ENCODE measurements at places on chromosomes 7 and 10. TPM values are rescaled to one million over a fixed set of nuclear protein-coding genes. Genes with fewer than 3 reads are reported as not detected.

- DNase-seq: no peak
These were observed 121.2 kb downstream of the ZMIZ1 start for GRCh38 chr10:79189853-79190435.

GRCh38 chr7:80916770-80917741 lies 1.8 kb downstream of the SEMA3C start:
- peak; percentile 63 for DNase-seq

DNA sequence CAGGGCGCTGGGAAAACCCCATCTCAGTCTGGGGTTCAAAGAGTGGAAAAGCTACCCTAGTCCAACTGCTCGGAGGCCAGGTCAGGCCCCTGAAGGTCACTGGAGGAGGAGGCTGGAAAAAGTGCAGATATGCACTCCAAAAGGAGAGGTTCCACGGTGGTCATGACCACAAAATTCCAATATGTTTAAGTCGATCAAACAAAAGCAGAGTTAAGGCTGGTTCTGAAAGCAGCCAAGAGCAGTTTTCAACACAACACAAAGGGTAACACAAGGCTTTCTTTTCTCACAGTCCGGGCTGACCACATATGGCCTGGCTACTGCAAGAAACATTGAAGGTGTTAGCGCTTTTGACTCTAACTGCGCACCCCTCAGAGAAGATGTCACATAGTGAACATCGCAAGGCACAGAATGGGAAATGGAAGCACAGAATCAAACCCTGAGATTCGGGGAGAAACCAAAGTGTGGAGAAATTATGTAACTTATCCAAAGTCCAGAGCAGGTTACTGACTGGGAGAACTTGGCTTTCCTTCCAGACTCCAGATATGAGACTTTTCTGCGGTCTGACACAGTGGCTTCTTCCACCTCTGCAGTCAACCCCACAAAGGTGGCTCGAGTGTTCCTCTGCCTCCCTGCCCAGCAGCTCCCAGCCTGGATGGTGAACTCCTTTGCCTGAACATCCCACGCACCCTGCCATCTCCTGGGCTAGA lies 1.3 kb upstream of the GRB10 start:
- DNase-seq: no peak

DNA sequence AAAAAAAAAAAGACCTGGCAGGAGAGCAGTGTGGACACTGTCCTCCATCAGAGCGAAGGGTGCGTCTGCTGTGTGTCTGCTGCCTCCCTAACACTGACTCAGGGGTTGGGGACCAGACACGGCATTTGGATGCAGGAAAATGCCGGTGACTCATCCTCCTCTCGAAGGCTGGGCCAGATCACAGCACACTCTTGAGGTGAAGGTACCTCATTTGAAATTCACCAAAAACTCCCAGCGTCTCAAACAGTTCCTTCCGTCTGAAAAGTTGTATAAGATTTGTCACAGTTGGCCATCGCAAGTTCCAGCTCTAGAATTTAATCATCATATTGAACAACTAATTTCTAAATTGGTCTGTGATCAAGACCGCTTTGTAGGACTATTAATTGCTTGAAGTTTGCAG lies 118.1 kb upstream of the LYZL2 start:
- DNase-seq: no peak

- DNase-seq: no peak
These were observed 18.8 kb downstream of the MRPS24 start for GRCh38 chr7:43850348-43851116.

The OR2A42 gene
- total RNA-seq: 0.37 TPM

The ATP6V0A4 gene
- total RNA-seq: not detected

The HOXA10 gene
- total RNA-seq: not detected
